Stimulated activated CD8-positive, alpha-beta memory T cell treated with anti-CD3 and anti-CD28 coated beads, Interleukin-7, amount 100 ng/mL, for 1 hour (primary cell): ENCODE measurements at places on chromosomes 5 and 9.
A peak's percentile ranks its signal among the peaks of the same experiment; 100 is the strongest.

DNA sequence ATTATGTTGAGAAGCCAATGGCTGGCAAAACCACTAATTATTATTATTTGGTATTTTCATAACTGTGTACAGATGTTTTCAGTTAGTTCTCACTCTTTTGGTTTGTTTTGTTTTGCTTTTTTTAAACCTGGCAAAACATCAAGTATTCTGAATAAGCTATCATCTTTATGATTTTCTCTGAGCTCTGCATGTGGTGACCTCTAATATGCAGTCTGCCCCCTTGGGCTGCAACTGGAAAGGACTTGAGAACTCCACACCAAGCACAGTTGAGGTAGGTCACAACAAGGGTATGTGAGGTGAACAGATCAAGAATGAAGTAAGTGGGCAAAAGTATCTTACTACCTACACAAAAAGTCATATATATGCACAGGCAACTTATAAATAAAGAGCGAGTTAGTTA is 202.2 kb downstream of the NFIB start:
- no peak for DNase-seq

- no peak for DNase-seq
Observed at GRCh38 chr5:91937121-91937520, 554.0 kb upstream of the ARRDC3 start.

DNA sequence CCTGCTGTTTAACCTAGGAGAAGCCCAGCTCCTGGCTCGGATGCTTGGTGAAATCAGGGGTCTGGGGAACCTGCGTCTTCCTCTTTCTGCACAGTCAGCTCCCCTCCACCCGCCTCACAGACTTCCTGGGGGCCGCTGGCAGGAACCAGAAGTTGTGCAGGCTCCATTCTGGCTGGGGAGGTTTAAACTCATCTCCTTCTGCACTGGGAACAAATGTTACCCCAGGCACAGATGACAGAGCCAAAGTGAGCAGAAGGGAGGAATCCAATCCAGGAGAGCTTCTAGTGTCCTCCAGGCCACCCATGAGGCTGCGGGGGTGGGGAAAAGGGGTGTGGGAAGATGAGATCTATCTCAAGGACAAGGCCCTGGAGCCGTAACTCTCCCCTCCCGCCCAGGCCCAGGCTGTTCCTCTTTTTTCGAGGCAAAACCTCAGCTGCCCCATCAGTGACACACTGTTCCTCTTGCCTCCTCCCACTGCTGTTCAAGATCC is 31.2 kb downstream of the KCNMB1 start:
- DNase-seq = no peak

DNA sequence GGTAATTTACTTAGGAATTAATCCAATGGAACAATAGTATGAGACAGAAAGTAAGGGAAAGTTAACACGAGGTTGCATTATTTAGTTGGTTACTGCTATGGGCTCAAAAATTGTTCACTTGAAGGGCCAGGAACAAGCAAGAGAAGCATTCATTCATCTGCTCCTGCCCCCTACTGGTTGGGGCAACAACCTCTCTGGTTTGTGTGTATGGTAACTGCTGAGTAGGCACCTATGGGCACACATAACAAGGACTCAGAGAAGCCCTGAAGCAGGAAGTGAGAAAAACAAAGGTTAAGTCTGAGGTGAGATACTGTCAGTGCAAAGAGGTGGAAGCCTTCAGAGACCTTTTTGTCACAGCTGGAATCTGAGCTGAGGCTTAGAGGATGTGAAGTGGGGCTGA is 34.4 kb upstream of the RANBP6 start:
- DNase-seq = no peak

DNA sequence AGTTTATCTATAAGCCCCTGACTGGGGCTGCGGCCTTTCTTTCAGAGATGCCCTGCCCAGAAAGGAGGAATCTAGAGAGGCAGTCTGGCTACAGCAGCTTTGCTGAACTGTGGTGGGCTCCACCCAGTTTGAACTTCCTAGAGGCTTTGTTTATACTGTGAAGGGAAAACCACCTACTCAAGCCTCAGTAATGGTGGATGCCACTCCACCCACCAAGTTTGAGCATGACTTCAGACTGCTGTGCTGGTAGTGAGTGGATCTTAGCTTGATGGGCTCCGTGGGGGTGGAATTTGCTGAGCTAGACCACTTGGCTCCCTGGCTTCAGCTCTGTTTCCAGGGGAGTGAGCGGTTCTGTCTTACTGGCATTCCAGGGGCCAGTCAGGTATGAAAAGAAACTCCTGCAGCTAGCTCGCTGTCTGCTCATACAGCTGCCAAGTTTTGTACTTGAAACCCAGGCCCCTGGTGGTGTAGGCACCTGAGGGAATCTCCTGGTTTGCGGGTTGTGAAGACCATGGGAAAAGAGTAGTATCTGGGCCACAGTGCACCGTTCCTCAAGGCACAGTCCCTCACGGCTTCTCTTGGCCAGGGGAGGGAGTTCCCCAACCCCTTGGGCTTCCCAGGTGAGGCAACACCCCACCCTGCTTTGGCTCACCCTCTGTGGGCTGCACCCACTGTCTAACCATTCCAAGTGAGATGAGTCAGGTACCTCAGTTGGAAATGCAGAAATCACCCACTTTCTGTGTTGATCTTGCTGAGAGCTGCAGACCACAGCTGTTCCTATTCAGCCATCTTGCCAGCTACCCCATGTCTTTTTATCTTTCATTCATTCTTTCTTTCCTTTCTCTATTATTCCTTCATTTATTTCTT is 211.8 kb upstream of the C9orf72 start:
- no peak for DNase-seq

GRCh38 chr5:142324136-142324870 is 518 bp downstream of the SPRY4 start:
- peak; percentile 3 for DNase-seq

DNA sequence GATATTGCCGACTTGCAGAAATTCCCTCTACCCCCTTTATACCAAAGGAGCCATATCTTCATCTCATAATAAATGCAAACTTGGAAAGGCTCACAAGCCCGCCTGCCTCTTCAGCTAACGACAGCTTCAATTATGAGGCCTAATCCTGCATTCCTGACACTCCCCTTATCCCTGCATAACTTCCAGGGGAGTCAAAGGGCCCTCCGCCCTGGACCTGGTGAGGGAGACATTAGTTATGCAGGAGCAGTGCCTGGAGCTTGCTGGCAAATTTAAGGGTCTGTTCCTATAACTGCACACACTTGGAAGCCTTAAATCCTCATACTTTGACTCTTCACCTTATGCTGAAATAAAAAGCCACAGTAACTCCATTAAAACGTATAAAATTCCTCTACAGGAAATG is 617.9 kb downstream of the BNC2 start:
- no peak for DNase-seq

DNA sequence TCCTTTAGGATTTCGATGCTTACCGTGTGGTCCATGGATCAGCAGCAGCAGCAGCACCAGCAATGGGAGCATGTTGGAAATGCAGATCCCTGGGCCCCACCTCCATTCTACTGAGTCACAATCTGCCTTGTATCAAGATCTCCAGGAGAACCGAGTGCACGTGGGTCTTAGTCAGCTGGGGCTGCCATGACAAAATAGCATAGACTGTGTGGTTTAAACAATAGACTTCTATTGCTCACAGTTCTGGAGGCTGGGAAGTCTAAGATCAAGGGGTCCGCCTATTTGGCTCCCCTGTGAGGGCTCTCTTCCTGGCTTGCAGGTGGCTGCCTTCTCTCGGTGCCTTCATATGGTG is 1.3 kb upstream of the PROP1 start:
- DNase-seq = no peak

DNA sequence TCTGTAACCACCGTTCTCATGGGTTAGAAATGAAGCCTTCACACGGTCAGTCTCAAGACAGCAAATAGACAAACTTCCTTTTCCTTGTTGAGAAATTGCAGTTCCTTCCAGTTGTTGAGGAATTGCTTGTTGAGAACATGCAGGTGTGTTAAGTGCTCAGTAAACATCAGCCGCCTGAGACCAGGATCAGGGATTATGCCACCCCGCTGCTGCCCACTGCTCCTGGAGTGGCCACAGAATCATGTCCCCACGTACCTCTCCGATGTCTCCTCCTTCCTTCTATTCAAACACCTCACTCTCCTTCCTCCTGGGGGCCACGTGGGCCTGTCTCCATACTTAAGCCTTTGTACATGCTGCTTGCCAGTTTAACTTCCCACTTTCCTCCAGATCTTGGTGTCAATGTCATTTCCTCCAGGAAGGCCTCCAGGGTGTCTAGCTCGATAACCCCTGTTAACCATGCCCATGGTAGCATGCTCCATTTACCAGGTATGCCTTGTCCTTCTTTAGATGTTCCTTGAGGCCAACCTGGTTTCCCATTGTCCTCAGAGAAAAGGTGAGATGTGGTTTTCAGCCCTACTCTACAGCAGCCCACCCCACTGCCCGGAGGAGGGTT is 33.8 kb upstream of the RPL26L1 start:
- no peak for DNase-seq

- no peak for DNase-seq
Observed at GRCh38 chr5:6760686-6761085, 47.5 kb downstream of the TENT4A start.

GRCh38 chr9:134951461-134951860 is 33.7 kb upstream of the FCN1 start:
- no peak for DNase-seq

- no peak for DNase-seq
Observed at GRCh38 chr9:70806875-70807274, 314.5 kb downstream of the TRPM3 start.

DNA sequence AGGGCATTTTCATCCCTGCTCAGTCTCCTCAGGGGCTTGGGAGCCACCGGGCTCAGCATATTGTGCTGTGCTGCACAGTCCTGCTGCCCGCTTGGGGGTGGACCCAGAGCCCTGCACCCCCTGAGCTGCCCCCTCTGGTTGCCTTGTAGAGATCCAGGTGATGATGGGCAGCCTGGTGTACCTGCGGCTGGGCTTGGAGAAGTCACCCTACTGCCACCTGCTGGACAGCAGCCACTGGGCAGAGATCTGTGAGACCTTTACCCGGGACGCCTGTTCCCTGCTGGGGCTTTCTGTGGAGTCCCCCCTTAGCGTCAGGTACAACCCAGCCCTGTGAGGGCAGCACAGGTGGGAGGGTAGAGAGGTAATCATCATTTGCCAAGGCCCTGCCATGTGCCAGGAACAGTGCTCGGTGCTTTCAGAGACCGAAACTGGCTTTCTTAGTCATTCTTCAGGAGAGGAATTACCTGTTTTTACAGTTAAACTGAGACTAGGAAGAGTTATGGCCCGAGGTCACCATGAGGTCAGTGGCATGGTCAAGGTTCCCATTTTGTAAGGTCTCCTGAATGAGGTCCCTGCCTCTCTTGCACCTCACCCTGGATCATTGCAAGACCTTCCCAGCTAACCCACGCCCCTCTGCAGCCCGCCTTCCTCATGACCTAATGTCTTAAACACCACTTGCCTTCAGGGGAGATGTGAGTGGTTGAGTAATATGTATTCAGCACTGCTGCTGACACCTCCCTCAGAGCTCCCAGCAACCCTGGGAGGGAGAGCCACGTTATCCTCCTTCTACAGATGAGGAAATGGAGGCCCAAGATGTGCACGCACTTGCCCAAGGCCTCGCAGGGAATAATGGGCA is 7.5 kb downstream of the NHP2 start:
- peak; percentile 69 for DNase-seq

DNA sequence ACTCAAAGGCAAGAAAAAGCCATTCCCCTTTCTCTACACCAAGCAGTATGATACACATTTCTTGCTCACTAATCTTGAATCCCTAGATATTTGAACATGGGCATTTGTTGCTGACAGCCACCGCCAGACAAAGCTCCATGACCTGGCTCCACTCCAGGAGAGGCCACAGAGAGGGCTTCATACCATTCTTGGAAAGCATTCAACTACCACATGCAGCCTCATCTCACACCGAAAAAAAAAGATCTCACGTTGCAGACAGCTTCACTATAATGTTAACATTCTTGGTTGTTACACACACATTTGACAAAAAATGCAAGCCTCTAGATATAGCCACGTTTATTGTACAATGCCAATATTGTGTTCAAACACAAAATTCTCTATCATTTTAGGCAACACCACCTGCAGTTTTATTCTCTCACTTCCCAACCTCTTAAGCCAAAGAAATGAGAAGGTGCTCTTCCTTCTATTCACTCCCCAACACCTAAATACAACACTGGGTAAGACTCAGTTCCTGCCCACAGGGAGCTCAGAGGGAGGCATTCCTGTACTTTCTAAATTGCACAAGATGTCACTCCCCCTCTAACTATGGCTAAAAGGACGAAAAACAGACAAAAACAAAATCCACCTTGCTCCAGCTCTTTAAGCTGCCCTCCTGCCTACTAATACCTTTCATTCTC is 222.4 kb downstream of the TSSK1B start:
- no peak for DNase-seq

DNA sequence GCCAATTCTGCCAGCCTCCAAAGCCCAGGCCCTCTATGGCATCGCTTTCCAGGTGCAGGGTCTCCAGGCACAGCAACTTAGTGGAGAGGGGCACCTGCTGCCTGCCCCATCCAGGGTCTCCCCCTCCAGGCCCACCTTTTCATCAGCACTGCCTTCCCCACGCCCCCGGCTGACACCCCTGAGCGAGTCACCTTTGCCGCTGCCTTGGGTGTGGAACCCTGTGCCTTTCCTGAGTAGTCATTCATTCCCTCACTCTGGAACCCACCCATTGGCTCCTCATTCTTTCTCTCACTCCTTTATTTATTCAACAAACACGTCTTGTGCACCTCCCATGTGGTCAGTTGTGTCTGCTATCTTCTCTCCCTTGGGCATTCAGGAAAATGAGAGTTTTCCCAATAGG is 14.5 kb upstream of the RPL26L1 start:
- DNase-seq = no peak

DNA sequence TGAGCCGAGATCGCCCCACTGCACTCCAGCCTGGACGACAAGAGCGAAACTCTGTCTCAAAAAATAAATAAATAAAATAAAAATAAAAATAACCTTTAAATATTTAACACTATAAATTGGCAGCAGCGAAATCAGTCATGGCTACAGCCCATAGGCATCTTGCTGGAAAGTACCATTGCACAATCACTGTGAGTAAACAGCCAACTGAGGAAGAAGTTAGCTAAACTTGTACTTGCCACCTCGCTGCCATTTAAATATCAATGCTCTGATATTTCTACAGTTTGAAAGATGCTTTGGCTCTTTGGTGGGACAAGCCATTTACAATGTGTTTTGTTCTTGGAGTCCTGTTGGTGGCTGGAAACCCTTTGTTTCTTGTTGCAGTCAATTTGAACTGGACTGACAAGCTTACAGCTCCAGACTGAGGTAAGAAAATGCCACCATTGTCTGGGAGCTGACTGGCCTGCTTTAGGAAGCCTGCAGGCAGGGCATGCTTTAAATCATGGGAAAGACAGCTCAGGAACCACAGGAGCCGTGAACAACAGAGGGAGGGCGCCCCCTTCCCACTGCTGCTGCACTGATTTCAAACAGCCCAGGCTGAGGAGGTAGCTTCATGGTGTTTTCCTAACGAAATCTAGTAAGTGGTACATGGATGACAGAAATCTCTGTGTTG is 322.8 kb upstream of the RFX3 start:
- DNase-seq = no peak

- DNase-seq = no peak
Observed at GRCh38 chr9:32258482-32258881, 126.0 kb upstream of the ACO1 start.

DNA sequence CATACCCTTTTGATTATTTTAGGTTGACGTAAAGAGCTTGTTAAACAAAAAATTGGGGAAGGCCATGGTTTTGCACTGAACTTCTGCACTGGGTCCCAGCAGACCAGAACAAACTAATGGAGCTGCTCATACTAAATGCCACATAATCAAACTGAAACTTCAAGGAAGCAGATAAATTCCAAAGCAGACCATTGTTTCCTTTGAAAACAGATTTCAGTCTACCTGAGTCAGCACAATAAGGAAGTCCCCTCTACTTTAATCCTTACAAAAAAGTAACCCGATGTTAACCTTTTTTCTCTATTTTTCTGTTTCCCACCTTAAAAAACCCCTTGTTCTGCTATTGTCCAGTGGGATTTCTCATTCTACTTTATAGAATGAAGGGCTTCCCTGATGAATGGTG is 39.2 kb downstream of the WDR36 start:
- DNase-seq = no peak
